ENCODE measurements at places on chromosomes 7 and 10. TPM values are rescaled to one million over a fixed set of nuclear protein-coding genes. Genes with fewer than 3 reads are reported as not detected.

DNA sequence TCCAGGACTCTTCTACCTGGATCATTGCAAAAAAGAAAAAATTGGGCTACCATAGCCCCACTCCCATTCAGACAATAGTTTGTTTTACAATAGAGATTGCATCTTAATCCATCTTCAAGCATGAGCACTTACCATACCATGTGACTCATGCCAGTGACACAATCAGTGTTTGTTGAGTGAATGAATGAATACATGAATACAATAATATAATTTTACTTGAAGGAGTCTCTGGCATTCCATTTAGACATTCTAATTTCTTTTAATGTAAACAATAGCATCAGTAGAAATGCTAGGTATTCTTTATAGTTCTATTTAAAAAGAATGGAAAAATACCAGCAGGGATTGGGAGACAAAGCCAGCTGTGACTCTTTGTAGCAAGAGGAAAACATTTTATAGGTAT, 141.6 kb upstream of the AKR1E2 start:
- DNase-seq, result peak; percentile 59

DNA sequence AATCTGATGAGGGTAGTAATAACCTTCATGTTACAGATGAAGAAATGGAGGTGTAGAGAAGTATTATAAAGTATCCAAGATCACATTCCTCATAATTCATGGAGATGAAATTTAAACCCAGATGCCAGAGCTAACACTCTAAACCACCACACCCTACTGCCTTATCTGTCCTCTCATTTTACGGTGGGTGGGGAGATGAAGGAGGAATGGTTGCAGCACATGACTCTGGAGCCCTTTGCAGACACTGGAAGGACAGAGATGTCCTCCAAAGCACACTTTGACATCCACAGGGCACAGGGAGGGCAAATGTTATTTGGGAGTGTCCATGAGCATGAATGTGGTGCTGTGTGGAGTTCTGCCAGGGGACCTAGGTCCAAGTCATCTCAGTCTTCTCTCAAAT, 1.1 kb downstream of the PLEKHS1 start:
- DNase-seq, result no peak

DNA sequence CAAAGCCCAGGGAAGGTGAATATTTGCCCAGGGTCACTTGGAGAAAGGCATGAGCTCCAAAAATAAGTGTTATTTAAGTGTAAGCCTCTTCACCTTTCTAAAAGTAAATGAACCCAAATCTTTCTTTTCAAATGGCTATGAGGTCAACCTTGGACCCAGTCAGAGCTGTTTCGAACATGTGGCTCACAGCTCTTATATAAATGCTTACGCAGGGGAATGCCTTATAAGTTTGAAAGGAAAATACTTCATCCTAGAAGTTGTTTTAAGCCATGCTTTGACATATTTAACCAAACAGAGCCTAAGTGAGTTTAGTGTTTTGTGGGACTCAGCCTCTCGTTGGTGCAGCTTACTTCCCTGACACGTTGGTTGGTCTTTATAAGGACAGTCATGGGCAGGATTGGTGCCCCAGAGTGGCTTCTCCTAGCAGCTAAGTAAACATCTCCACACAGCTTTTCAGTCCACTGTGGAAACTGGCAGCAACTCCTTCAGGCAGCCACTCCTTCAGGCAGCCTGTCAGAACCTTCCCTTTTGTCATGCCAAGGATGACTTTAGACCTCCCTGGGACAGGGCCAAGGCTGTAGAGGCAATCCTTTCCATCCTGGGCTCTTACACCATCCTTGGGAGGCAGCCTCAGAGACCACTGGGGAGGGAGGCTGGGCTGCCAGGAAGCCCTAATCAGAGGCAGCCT, 43.6 kb downstream of the MINDY4 start:
- no peak for DNase-seq

GRCh38 chr10:56240471-56240870, 120.6 kb downstream of the ZWINT start:
- no peak for DNase-seq

Gene POU6F2
- total RNA-seq, result 0.45 TPM

Data from astrocyte (in vitro differentiated cells and primary cell).